ENCODE measurements at places on chromosomes 3 and 15. TPM values are rescaled to one million over a fixed set of nuclear protein-coding genes. Genes with fewer than 3 reads are reported as not detected.

Gene NOX5
- polyA plus RNA-seq: not detected

Gene RTP1
- not detected for polyA plus RNA-seq

Gene NAALADL2
- not detected for polyA plus RNA-seq

Gene ADCY5
- not detected for polyA plus RNA-seq

Gene ISG20
- polyA plus RNA-seq: 760 TPM

Gene ARRDC4
- polyA plus RNA-seq: 0.90 TPM

Gene TMCO5A
- polyA plus RNA-seq: not detected

Gene P2RY13
- polyA plus RNA-seq: 0.46 TPM

Measured in IgD-negative memory B cell (primary cell).